NCI-H187 (cell line): ENCODE measurements at places on chromosomes 11 and 22.

GRCh38 chr11:118910309-118911112, 15.2 kb downstream of the BCL9L start:
- peak; percentile 77 for DNase-seq

DNA sequence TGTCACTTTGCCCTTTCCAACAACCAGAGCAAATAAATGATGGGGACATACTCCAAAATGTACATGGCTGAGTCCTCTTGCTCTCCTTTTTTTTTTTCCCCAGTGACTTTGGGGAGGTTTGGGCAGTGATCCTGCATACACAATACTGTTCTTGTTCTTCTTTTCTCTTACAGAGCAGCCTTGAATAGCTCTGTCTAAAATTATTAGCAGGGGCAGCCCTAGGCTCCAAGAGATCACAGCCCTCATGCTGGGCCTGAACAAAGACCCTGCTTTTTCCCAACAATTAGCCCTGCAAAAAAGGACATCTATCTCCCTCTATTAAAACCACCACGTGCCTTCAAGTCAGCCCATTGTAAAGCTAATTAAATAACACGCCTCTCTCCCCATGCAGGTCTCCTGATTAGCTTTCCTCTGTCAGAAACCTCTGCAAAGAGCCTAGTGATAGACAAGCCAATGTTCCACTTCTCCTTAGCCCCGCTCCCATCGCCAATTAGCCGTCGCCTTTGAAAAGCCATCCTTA, 54.7 kb downstream of the ETS1 start:
- no peak for DNase-seq

- DNase-seq, result no peak
These were observed 71.2 kb upstream of the SESN3 start for GRCh38 chr11:95302211-95302610.

GRCh38 chr11:47539681-47540039, 13.3 kb downstream of the CELF1 start:
- no peak for DNase-seq
